CD14-positive monocyte (primary cell): ENCODE measurements at places on chromosomes 4 and X. TPM values are rescaled to one million over a fixed set of nuclear protein-coding genes. Genes with fewer than 3 reads are reported as not detected.

GRCh38 chrX:152915541-152916241 lies 17.8 kb downstream of the ZNF185 start:
- H3K36me3 ChIP-seq = no peaks in the 10 kb centered on the region
- peaks cover 50% of the 10 kb centered on the region for H3K4me1 ChIP-seq
- no peak overlapping the region for H3K27ac ChIP-seq
- H3K27me3 ChIP-seq = no peaks in the 10 kb centered on the region

DNA sequence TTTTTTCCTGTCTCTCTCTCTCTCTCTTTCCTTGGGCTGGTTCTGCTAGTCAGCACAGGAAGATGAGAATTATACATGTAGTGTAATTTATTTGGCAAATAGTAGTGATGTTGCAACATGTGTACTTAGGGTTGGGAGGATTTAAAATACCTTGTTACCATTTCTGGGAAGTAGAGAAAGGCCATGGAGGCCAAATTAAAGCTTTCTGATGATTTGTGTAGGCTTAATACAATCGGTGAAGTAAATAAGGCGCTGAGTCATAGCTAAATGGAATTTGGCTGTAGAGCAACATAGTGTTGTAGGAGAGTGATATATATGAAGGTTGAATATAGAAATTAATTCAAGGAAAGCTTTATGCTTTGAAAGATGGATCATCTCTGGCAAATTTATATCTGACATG lies 295.3 kb downstream of the GRID2 start:
- no peak overlapping the region for H3K4me3 ChIP-seq
- no peaks in the 10 kb centered on the region for H3K4me1 ChIP-seq
- no peaks in the 10 kb centered on the region for H3K27me3 ChIP-seq
- no peak for DNase-seq
- H3K27ac ChIP-seq = no peak overlapping the region
- no peaks in the 10 kb centered on the region for H3K36me3 ChIP-seq

The REELD1 gene
- not detected for polyA plus RNA-seq

The AVPR2 gene
- not detected for polyA plus RNA-seq

DNA sequence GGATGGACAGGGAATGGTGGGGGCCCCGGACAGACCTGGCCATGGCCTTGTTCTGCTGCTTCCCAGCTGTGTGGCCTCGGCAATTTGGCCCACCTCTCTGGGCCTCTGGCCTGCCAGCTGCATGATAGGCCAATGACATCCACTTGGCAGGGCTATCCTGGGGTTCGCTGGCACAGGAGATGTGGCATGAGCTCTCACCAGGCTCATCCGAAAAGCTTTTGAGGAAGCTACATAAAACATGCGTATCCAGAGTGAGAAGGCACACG lies 18.1 kb downstream of the SH3TC1 start:
- no peaks in the 10 kb centered on the region for H3K27me3 ChIP-seq
- peaks cover 87% of the 10 kb centered on the region for H3K36me3 ChIP-seq
- H3K27ac ChIP-seq = no peak overlapping the region

GRCh38 chr4:25235401-25235800 lies 1.6 kb downstream of the PI4K2B start:
- no peaks in the 10 kb centered on the region for H3K36me3 ChIP-seq
- no peaks in the 10 kb centered on the region for H3K27me3 ChIP-seq
- no peak for DNase-seq
- no peak overlapping the region for H3K27ac ChIP-seq

- no peak overlapping the region for H3K4me3 ChIP-seq
- DNase-seq = no peak
- no peaks in the 10 kb centered on the region for H3K4me1 ChIP-seq
- H3K27me3 ChIP-seq = no peaks in the 10 kb centered on the region
- H3K27ac ChIP-seq = no peak overlapping the region
Observed at GRCh38 chr4:52989865-52990264, 127.7 kb downstream of the RASL11B start.

DNA sequence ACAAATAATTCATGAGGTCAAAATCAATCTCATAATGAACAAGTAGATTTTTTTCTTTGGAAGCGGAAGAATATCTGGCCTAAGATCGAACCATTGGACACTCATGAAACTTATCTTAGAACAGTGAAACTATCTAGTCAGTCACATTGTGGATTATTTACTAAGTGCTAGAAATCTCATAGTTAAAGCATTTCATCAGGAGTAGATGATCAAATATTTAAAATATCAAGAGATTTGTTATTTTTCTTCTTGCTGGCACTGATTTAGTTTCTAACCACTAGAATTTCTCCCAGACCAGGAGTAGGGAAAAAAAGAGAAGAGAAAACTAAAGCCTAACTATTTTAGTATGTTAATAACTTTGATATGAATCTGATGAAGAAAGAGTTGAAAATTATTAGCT lies 105.5 kb downstream of the SHROOM3 start:
- H3K27ac ChIP-seq = no peak overlapping the region
- no peak for DNase-seq
- no peaks in the 10 kb centered on the region for H3K36me3 ChIP-seq
- no peak overlapping the region for H3K4me3 ChIP-seq

- no peaks in the 10 kb centered on the region for H3K27me3 ChIP-seq
- no peak overlapping the region for H3K4me3 ChIP-seq
- H3K36me3 ChIP-seq = no peaks in the 10 kb centered on the region
- no peak for DNase-seq
Observed at GRCh38 chr4:121138039-121138825, 25.9 kb downstream of the TNIP3 start.

- no peaks in the 10 kb centered on the region for H3K4me1 ChIP-seq
- H3K27ac ChIP-seq = no peak overlapping the region
- no peak for DNase-seq
- H3K36me3 ChIP-seq = no peaks in the 10 kb centered on the region
Observed at GRCh38 chr4:17094876-17095210, 196.4 kb upstream of the LDB2 start.

The APLN gene
- polyA plus RNA-seq = not detected

GRCh38 chr4:100165809-100166208 lies 24.5 kb downstream of the DDIT4L start:
- H3K4me3 ChIP-seq = no peak overlapping the region
- DNase-seq = no peak
- H3K27ac ChIP-seq = no peak overlapping the region
- no peaks in the 10 kb centered on the region for H3K36me3 ChIP-seq
- H3K27me3 ChIP-seq = no peaks in the 10 kb centered on the region

The ZFX gene
- 31.1 TPM for polyA plus RNA-seq

GRCh38 chr4:7781366-7781765 lies 158.3 kb downstream of the AFAP1 start:
- no peaks in the 10 kb centered on the region for H3K36me3 ChIP-seq
- H3K4me3 ChIP-seq = no peak overlapping the region
- peaks cover 9% of the 10 kb centered on the region for H3K4me1 ChIP-seq
- DNase-seq = no peak

- no peak overlapping the region for H3K4me3 ChIP-seq
- no peaks in the 10 kb centered on the region for H3K4me1 ChIP-seq
- DNase-seq = no peak
- no peaks in the 10 kb centered on the region for H3K36me3 ChIP-seq
- H3K27ac ChIP-seq = no peak overlapping the region
Observed at GRCh38 chr4:126582737-126583136, 1050.0 kb upstream of the INTU start.

The FAM133A gene
- polyA plus RNA-seq = not detected

DNA sequence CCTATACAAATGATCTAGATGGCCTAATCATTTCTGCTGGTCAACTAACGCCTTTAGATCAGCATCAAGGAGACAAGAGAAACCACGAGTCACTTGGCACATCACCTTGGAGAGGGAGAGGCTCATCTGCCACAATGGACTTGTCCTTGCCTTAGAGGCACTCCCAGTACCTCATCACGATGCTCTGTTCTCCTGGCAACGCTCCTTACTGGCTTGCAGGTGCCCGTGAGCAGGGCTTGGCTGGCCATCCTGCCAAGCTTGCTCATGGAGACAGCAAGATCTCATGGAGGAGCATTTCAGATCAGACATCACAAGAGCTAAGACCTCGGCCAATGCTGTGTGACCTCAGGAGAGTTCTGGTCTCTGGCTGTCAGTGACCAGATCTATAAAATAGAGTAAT lies 2.7 kb upstream of the SMIM20 start:
- no peaks in the 10 kb centered on the region for H3K27me3 ChIP-seq
- peaks cover 18% of the 10 kb centered on the region for H3K4me1 ChIP-seq
- no peaks in the 10 kb centered on the region for H3K36me3 ChIP-seq
- H3K27ac ChIP-seq = no peak overlapping the region
- H3K4me3 ChIP-seq = no peak overlapping the region

DNA sequence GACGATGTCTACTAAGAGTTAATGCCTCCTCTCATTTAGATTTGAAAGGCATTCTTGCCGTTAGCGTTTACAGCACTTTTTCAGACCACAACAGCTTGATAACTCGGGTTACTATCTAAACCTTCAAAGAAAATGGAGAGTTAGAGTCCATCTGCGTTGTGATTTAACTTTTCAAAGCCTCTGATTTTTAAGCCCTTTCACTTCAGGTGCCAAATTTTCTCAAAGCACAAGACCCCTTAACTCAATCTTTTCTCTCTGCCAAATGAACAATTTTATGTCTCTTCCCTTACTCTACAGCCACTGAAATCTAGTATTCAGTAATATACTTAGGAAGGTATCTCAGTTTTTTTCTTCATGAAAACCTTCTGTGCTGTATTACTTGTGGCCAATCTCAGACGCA lies 310.5 kb downstream of the TENM3 start:
- H3K36me3 ChIP-seq = no peaks in the 10 kb centered on the region
- DNase-seq = no peak
- no peaks in the 10 kb centered on the region for H3K27me3 ChIP-seq
- no peak overlapping the region for H3K27ac ChIP-seq
- H3K4me3 ChIP-seq = no peak overlapping the region
- H3K4me1 ChIP-seq = no peaks in the 10 kb centered on the region

- DNase-seq = no peak
- H3K4me3 ChIP-seq = no peak overlapping the region
- no peak overlapping the region for H3K27ac ChIP-seq
- no peaks in the 10 kb centered on the region for H3K4me1 ChIP-seq
- no peaks in the 10 kb centered on the region for H3K27me3 ChIP-seq
Observed at GRCh38 chr4:106587558-106587957, 219.0 kb upstream of the GIMD1 start.

The STEEP1 gene
- polyA plus RNA-seq = 10.6 TPM

GRCh38 chr4:147843162-147843561 lies 111.3 kb downstream of the ARHGAP10 start:
- H3K4me3 ChIP-seq = no peak overlapping the region
- no peaks in the 10 kb centered on the region for H3K27me3 ChIP-seq
- no peak for DNase-seq
- no peak overlapping the region for H3K27ac ChIP-seq
- peaks cover 7% of the 10 kb centered on the region for H3K36me3 ChIP-seq
